ENCODE measurements at places on chromosomes 7 and 10. TPM values are rescaled to one million over a fixed set of nuclear protein-coding genes. Genes with fewer than 3 reads are reported as not detected.

Gene SERPINE1
- 260 TPM for total RNA-seq

Gene BAIAP2L1
- 1.3 TPM for total RNA-seq

Gene THSD7A
- total RNA-seq, result 1.6 TPM

Gene STK31
- not detected for total RNA-seq

Gene FFAR4
- total RNA-seq, result not detected

Gene ITGA8
- 5.8 TPM for total RNA-seq

Gene SEC31B
- 2.2 TPM for total RNA-seq

Gene ZFAND2A
- 10.6 TPM for total RNA-seq

Gene PKD2L1
- total RNA-seq, result not detected

Gene OR2A42
- total RNA-seq, result not detected

Gene AKR1C3
- total RNA-seq, result 104 TPM
